ENCODE measurements at places on chromosomes 1 and 21. TPM values are rescaled to one million over a fixed set of nuclear protein-coding genes. Genes with fewer than 3 reads are reported as not detected.

GRCh38 chr1:159612211-159612885, 24.7 kb downstream of the APCS start:
- H3K27ac ChIP-seq, result no peak overlapping the region
- no peak overlapping the region for H3K4me3 ChIP-seq
- no peaks in the 10 kb centered on the region for H3K27me3 ChIP-seq
- DNase-seq, result no peak
- no peaks in the 10 kb centered on the region for H3K36me3 ChIP-seq

- no peaks in the 10 kb centered on the region for H3K27me3 ChIP-seq
- no peaks in the 10 kb centered on the region for H3K4me1 ChIP-seq
- no peak overlapping the region for H3K27ac ChIP-seq
- no peak overlapping the region for H3K4me3 ChIP-seq
- peak; percentile 73 for DNase-seq
These were observed 6.7 kb downstream of the CHI3L2 start for GRCh38 chr1:111234258-111234657.

- H3K36me3 ChIP-seq, result no peaks in the 10 kb centered on the region
- H3K4me1 ChIP-seq, result no peaks in the 10 kb centered on the region
- H3K27ac ChIP-seq, result no peak overlapping the region
- no peaks in the 10 kb centered on the region for H3K27me3 ChIP-seq
- peak; percentile 65 for DNase-seq
- H3K4me3 ChIP-seq, result no peak overlapping the region
These were observed 401.1 kb upstream of the LYPLAL1 start for GRCh38 chr1:218772575-218772974.

- H3K36me3 ChIP-seq, result no peaks in the 10 kb centered on the region
- peak; percentile 25 for DNase-seq
- H3K27me3 ChIP-seq, result no peaks in the 10 kb centered on the region
- H3K4me1 ChIP-seq, result peaks cover 49% of the 10 kb centered on the region
- no peak overlapping the region for H3K27ac ChIP-seq
These were observed 150.9 kb downstream of the RERE start for GRCh38 chr1:8666389-8667167.

DNA sequence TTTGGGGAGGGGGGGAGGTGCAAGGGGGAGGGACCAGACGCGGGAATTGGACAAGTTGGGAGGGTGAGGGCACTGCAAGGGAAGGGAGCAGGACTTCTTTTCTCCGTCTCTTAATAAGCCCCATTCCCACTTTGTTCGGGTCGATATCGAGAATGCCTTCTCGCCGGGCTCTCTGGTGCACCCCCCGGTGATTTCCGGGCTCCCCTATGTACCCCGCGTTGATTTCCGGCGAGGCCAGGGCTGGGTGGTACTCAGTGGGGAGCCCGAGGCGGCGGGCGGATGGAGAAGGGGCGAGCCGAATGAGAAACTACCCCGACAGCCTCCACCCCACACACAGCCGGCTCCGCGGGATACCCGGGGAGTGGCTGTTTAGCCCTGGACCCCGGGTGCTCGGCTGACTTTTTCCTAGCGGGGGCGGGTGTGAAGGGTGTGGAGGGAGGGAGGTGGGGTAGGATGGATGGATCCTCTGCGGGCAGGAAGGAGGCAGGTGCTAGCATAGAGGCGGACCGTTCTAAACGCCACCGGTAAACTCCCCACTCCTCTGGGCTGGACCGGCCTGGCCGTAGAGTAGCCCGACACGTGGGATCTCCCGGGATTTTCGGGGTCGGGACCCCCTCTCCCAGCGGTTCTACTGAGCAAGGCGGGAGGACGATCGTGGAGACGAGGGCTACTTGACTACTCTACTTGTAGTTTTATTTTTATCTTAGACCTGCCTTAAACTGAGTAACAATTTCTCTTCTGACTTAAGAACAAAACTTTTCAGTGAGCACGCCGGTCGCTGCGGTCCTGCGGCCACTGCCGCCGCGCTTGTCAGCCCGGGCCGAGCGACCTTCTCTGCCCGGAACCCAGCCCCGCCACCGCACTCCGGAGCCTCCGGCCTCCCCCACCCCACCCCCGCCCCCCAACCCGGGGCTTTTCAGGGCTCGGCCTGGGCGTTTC, 1.0 kb downstream of the RNF220 start:
- DNase-seq, result no peak
- H3K27ac ChIP-seq, result no peak overlapping the region
- peak overlapping the region; percentile 9 for H3K4me3 ChIP-seq
- no peaks in the 10 kb centered on the region for H3K4me1 ChIP-seq
- H3K27me3 ChIP-seq, result peaks cover 65% of the 10 kb centered on the region

GRCh38 chr1:147627435-147628110, 42.8 kb downstream of the ACP6 start:
- H3K36me3 ChIP-seq, result peaks cover 2% of the 10 kb centered on the region
- no peak overlapping the region for H3K27ac ChIP-seq
- H3K4me3 ChIP-seq, result no peak overlapping the region
- no peaks in the 10 kb centered on the region for H3K4me1 ChIP-seq

GRCh38 chr1:64516301-64516700, 46.4 kb downstream of the CACHD1 start:
- no peak overlapping the region for H3K4me3 ChIP-seq
- H3K27me3 ChIP-seq, result no peaks in the 10 kb centered on the region
- peaks cover 27% of the 10 kb centered on the region for H3K4me1 ChIP-seq
- H3K36me3 ChIP-seq, result no peaks in the 10 kb centered on the region
- H3K27ac ChIP-seq, result no peak overlapping the region
- no peak for DNase-seq

GRCh38 chr1:96538111-96538641, 183.4 kb upstream of the PTBP2 start:
- peaks cover 14% of the 10 kb centered on the region for H3K4me1 ChIP-seq
- no peaks in the 10 kb centered on the region for H3K36me3 ChIP-seq
- peak overlapping the region; percentile 30 for H3K27ac ChIP-seq
- no peak overlapping the region for H3K4me3 ChIP-seq
- H3K27me3 ChIP-seq, result no peaks in the 10 kb centered on the region

DNA sequence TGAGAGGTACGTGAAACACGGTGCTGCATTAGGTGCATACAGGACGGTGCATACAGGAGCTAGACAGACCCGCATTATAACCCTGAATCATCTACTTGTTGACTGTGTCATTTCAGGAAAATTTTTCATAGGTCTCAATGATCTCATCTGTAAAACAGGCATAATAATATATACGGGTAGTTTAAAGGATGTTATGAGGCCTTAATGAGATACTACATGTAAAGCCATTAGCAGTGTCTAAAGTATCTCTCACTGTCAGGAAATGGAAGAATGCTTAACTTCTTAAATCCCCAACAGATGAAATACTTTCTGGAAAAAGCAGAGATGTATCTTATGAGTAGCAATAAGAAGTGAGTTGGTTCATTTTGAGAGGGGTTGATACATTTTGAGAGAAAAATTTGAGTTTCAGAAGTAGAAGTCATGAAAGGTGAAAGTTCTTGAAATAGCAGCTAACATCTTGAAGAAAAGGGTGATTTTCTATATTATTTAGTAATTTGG, 669.6 kb downstream of the PTPRC start:
- H3K27me3 ChIP-seq, result no peaks in the 10 kb centered on the region
- no peaks in the 10 kb centered on the region for H3K36me3 ChIP-seq
- no peak for DNase-seq
- H3K4me3 ChIP-seq, result no peak overlapping the region
- H3K27ac ChIP-seq, result no peak overlapping the region

- H3K36me3 ChIP-seq, result peaks cover 4% of the 10 kb centered on the region
- DNase-seq, result no peak
- H3K4me1 ChIP-seq, result peaks cover 11% of the 10 kb centered on the region
- no peak overlapping the region for H3K27ac ChIP-seq
- H3K27me3 ChIP-seq, result no peaks in the 10 kb centered on the region
- H3K4me3 ChIP-seq, result no peak overlapping the region
These were observed 24.0 kb downstream of the PUM1 start for GRCh38 chr1:31041529-31041928.

Gene TRMT13
- total RNA-seq, result 14.1 TPM

Gene LIN28A
- not detected for total RNA-seq
